Stimulated activated CD8-positive, alpha-beta memory T cell treated with anti-CD3 and anti-CD28 coated beads, Interleukin-4, amount 100 ng/mL, for 4 hours (primary cell): ENCODE measurements at places on chromosomes 1 and 21.

- DNase-seq: no peak
Observed at GRCh38 chr21:40886931-40887330, 40.0 kb upstream of the DSCAM start.

DNA sequence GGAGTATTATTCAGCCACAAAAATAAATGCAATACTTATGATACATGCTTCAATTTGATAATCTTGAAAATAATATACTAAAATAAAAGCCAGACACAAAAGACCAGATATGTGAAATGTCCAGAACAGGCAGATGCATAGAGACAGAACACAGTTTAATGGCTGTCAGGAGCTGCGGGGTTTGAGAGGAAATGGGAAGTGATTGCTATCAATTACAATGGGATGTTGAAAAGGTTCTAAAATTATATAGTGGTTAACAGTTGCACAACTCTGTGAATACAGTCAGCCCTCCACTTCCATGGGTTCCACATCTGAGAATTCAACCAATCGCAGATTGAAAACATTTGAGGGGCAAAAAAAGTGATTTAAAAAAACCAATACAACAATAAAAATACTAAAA, 54.0 kb downstream of the LTN1 start:
- DNase-seq: no peak

GRCh38 chr1:225519166-225519863, 91.5 kb upstream of the LBR start:
- DNase-seq: no peak

GRCh38 chr1:21287905-21288514, 2.3 kb downstream of the ECE1 start:
- no peak for DNase-seq

GRCh38 chr1:46034601-46035516, 97.6 kb downstream of the PIK3R3 start:
- no peak for DNase-seq

- no peak for DNase-seq
Observed at GRCh38 chr21:35507181-35507759, 458.2 kb upstream of the RUNX1 start.

- DNase-seq: no peak
Observed at GRCh38 chr1:21857840-21858670, 46.0 kb downstream of the LDLRAD2 start.

DNA sequence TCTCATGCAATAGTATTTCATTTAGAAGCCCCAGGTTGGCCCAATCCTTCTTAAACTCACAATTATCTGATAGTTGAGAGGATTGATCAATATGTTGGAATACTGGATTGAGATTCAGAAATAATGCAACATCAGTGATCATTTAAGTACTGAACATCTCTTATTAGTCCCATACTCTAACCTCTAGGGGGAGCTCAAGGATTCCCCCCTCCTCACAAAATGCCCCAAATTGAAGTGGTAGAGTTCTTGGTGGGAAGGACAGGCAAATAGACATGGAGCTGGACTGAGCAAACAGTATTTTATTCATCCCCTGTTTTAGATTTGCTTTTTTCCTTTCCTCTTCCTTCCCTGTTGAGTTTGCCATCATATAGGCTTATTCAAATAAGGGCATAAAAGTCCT, 62.8 kb downstream of the NGF start:
- no peak for DNase-seq

DNA sequence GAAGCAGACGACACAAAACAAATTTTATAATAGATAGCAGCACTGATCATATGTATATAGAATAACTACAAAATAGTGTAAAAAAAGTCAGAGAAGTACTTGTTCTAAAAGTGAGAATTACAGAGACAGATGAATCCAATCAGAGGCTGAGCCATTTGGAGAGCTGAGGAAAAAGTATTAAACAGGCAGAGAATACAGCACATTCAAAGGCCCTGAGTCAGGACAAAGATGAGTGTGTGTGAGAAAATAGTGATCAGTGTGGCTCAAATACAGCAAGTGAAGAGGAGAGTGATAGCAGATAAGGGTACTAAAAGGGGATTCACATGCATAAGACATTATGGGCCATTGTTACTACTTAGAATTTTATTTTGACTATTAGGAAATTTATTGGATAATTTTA, 430.6 kb upstream of the BRINP3 start:
- DNase-seq: no peak

DNA sequence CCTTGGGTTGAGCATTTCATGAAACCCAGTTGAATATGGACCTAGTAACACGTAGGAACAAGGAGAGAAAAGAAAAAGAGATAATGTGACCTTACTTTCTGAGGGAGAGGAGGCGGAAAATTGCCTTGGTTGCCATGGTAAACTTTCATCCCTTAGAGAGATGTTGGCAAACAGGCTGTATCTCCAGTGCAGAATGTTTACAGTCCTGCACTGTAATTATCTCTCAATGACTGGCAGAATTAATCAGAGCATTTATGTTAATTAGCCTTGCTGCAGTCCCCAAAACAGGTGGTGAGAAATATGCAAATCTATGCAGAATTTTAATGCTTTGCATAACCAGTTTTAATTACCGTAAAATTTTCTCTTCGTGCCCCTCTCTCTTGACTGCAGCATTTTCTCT, 147.3 kb downstream of the CD247 start:
- no peak for DNase-seq

- DNase-seq: no peak
Observed at GRCh38 chr1:165344736-165345135, 11.8 kb downstream of the LMX1A start.

DNA sequence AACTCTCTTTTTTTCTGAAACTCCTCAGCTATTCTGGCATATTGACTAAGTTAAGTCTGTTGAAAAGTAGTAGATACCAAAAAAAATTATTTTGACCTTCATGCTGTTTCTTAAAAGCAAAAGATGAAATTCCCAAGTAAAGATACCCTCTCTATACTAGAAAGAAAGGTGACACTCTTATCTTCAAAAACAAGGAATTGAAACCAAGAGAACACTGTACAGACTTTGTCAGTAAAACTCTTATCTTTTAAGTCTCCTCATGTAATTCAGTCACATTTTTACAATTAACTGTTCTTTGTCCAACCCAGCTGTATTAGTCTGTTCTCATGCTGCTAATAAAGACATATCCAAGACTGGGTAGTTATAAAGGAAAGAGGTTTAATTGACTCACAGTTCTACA, 496.2 kb downstream of the LTN1 start:
- DNase-seq: no peak

- no peak for DNase-seq
Observed at GRCh38 chr1:97281962-97282361, 560.4 kb downstream of the PTBP2 start.

DNA sequence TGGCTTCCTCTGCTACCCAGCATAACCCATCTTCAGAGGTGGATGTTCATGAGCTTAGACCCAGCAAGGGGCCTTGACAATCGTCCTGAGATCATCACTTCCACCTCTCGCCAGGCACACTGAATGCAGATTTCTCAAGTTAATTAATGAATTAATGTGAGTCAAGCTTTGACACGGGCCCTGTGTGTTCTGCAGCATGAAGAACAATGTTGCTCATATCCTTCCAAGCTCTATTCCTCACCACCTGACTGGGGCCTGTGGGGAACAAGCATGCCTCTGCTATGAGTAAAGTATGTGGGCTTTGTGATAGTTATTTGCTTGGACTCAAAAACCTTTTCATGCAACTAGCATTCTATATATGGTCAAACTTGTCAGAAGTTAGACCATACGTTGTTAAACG, 122.0 kb downstream of the SEC16B start:
- no peak for DNase-seq

GRCh38 chr1:153380711-153381110, 5.3 kb upstream of the S100A12 start:
- DNase-seq: no peak

DNA sequence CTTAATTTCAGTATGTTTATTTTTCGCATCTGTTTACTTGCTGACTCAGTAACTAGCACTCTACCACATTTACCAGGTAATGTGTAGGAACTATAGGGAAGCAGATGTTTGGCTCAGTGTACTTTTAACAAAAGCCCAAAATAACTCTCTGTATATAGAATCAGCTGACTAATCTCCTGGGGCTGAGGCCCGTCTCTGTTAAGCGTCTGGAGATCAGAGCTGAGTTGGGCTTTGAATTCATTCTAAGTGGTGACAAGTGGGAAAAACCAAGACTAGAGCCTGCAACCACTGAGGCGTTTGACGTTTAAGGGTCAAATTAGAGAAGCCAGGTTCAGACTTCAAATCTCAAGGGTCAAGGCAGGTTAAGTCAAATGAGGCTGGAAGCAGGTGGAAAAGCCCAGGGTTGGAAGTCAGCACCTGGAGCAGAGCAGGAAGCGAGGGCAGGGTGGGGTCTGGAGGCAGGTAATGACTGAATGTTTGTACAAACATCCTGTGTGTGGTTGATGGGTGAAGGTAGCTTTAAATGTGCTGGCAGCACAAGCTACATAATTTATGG, 56.8 kb upstream of the LYST start:
- DNase-seq: no peak

DNA sequence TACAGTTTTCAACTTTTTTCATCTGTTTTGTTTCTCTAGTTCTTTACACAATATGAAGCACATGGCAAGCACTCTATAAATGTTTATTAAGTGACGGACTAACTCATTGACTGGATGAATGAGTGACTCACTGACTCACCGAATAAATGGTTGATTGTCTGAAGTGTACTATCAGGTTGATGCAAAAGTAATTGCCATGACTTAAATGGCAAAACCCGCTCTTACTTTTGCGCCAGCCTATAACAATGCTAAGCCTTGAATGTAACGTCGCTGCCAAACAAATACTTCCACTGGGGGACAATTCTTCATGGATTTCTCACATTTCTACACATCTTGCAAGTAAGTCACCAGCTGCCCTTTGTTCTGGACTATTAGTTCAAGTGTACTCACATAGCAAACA, 109.0 kb upstream of the KCTD3 start:
- DNase-seq: no peak

DNA sequence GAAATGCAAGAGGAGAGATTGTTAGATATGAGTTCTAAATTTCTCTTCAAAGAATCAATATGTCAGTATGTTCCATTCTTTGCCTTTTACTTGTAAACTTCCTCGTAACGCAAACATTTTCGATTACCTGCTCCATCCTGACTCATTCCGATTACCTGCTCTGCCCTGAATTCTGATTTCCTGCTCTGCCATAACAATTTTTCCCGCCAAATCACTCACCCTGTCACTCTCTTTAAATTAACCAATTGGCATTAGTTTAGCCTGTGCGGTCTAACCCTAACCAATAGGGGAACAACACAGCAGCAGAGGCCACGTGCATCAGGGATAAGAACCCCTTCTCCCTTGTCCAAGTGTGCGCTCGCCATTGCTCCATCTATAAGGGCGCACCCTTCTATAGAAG, 25.0 kb upstream of the CBR3 start:
- no peak for DNase-seq

DNA sequence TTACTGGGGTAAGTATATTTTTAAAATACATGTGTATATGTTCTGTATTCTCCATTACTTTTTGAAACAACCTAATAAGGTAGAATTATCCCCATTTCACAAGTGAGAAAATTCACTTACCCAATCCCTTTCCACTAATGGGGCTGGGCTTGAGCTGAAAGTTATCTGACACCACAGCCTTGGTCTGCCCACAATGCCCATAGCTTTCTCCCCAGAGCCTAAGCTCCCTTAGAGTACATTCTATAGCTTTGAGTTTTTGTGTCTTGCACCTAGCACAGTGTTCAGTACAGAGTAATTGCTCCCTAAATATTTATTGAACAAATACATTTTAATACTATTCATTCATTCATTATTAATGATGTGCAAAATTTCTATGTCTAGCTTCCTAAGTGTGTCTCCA, 152.7 kb upstream of the RUNX1 start:
- no peak for DNase-seq

DNA sequence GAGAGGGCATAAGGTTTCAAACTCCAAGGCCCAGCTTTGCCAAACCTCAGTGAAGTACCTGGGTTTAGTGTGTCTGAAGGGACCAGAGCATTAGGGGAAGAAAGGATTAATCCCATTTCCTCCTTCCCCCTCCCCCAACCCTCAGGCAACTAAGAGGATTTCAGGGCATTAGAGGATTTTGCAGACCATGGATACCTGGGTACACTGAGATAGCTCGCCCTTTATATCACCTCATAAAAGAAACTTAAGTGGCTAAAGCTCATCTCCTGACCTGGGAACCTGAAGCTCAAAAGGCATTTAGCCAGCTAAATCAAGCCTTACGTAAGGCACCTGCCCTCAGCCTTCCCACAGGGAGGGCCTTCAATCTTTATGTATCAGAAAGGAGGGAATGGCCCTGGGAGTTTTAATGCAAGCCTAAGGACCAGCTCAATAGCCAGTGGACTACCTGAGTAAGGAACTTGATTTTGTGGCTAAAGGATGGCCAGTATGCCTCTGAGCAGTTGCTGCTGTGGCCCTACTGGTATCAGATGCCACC, 26.4 kb upstream of the SMYD3 start:
- DNase-seq: no peak

DNA sequence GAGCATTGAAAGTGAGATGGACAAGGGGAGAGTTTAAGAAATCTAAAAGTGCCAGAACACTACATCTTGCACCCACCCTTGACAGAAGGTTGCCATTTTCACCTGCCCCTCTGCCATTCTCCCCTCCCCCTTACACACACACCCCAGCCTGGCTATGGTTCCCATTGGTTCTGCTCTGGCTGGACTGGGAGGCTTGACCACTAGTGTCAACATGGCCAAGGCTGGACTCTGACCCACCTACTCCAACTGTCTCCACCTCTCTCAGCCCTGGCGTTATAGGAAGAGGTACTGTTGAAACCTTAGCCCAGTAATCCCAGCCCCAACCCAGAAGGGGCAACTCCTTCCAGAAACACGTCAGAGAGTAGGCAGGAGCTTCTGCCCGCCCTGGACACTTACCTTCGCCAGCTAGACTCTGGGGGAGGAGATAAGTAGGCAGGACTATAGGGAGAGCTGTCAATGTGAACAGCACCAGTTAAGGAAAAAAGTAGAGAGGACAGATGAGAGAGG, 4.5 kb downstream of the CRTC2 start:
- no peak for DNase-seq

DNA sequence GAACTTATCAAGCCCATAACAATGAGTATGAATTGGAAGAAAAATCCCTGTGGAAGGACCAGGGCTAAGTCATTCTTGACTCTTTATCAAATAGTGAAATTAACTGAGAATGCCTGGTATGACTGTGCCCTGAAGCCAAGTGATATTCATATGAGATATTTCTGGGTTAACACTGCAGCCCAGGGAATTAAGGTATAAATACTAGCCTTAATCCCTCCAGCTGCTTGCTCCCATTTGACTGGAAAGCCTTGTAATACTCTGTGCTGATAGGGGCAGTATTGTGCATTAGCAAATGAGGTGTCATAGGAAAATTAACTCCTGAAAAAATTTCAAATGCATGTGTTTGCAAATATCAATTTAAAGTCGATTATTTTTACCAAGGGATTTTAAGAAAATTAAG, 568.8 kb downstream of the LMO4 start:
- DNase-seq: no peak

- no peak for DNase-seq
Observed at GRCh38 chr1:5508669-5509330, 483.4 kb downstream of the NPHP4 start.
